ENCODE measurements at places on chromosomes 12 and 14.

DNA sequence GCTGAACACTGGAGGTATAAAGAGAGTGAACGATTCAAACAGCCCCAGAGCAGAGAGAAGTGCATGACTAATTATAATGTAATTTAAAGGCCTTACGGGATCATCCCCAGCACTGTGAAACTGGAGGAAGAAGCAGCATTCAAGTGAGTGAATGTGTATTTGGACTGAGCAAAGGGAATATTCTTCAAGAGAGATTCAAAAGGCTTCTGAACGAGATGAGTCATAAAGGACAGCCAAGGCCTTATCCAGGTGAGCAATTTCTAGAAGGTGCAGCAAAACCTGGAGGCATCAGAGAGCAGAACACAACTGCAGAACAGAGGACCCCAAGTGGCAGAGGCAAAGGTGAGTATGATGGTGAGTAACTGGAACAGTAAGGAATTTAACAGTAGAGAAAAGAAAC is 127.2 kb downstream of the BCAT1 start:
- no peak for DNase-seq

GRCh38 chr14:100899884-100900771 is 3.4 kb downstream of the RTL1 start:
- peak; percentile 38 for DNase-seq

DNA sequence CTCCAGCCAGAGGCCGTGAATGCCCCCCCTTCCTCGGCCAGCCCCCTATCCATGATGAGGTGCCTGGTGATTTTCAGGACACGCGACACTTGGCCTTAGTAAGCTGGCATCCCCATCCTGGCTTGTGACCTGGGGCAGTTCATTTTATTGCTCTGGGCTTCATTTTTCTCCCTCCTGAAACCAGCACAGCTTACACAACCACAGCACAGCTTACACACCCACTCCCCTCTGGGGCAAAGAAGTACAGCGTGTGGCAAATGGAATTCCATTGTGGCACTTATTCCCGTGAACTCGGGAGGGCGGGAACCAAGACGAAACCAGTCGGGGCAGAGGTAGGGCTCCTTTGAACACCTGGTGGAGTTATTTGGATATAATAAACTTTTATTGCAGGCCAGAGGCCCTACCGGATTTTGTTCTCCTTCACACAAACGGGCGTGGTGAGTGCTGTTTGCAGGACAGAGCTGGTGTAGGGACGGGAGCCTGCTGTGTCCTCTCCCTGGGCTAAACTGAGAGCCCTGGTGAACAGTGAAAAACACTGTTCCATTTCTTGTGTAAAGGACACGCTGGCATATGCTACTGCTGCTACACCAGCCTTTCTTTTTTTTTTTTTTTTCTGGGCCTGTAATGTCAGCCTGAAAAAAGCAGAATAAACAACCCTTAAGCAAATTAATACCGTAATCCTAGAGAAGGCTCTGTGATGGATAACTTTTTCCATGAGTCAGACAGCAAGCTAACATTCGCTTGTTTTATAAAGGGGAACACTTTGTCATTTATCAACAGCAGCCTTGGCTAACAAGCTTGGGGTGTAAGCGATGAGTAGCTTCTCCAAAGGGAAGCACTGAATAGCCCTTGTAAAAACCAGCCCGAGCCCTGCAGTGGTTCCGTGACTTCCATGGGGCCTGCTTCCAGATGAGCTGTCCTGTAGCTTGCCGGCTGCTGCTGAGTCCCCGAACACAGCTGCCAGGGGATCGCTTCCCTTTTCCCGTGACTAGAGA is 29.3 kb downstream of the CD9 start:
- DNase-seq = no peak

DNA sequence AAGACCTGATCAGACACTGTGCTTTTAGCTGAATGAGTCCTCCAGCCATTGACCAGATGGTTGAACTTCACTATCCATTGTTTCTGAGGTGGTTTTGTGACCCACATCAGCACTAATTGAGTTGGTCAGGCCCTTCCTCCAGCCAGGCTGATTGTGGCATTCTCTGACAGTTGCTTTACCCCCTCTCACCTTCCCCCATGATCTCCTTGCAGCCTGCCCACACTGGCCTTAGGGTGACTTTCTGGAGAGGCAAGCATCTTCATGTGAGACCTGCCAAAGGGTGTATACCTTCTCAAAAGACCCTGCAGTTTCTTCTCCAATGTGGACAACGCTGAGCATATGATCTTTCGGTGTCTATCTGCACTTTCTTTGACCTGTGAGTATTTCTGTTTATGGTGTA is 83.9 kb downstream of the GPATCH2L start:
- no peak for DNase-seq

- no peak for DNase-seq
Observed at GRCh38 chr12:69511016-69511415, 40.8 kb downstream of the FRS2 start.

GRCh38 chr14:38205949-38206665 is 1.6 kb upstream of the SSTR1 start:
- no peak for DNase-seq

DNA sequence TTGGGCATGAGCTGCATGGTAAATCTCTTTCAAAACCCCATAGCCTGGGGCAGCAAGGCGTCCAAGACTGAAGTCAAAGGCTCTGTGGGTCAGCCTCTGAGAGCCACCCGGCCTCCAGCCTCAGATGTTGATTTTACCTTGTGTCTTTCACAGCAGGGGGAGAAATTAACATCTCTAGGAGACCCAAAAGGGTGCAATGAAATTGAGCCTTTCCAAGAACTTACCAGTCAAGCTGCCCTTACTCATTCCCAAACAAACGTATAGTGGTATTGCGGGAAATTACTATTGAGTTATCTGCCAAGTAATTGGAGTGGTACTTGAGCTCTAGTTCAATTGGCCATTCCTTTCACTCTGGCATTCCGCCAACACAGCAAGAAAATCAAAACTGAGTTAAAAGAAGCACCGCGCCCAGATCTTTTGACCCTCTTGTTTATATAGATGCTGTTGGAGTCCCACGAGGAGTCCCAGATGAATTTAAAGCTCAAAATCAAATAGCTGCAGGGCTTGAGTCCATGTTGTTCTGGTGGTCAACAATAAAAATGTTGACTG is 380.7 kb upstream of the SYT1 start:
- DNase-seq = no peak

- peak; percentile 1 for DNase-seq
Observed at GRCh38 chr12:80325167-80325959, 118.7 kb upstream of the PTPRQ start.

- DNase-seq = no peak
Observed at GRCh38 chr14:54364555-54365415, 32.0 kb upstream of the CDKN3 start.

GRCh38 chr12:120797677-120798642 is 72.3 kb downstream of the ACADS start:
- DNase-seq = no peak

DNA sequence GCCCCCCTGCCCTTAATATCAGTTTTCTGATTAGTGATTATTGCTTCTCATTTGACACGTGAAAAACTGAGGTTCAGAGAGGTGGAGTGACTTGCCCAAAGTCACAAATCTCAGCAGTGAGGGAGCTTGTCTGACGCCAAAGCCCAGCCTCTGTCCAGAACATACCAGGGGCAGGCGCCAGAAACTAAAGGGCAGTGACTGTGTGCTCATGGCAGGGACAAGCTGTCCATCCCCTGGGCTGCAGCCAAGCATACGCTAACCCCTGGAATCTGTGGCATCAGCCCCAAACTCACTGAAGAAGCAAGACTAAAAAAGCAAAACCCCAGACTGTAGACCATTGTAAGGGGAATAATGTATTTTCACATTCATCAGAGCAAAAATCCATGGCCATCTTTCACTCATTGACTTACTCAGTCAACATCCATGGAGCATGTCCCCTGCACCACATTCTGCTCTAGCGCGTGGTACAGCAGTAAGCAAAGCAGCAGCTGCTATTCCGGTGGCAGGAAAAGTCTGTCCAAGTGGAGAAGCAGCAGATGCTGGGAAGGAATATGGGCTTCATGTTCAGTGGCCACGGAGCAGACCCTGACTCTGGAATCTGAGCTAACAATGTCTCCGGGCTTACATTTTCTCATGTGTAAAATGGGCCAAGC is 1.5 kb upstream of the SERPINA4 start:
- DNase-seq = no peak

GRCh38 chr14:63867933-63868921 is 15.4 kb downstream of the SYNE2 start:
- DNase-seq = no peak

DNA sequence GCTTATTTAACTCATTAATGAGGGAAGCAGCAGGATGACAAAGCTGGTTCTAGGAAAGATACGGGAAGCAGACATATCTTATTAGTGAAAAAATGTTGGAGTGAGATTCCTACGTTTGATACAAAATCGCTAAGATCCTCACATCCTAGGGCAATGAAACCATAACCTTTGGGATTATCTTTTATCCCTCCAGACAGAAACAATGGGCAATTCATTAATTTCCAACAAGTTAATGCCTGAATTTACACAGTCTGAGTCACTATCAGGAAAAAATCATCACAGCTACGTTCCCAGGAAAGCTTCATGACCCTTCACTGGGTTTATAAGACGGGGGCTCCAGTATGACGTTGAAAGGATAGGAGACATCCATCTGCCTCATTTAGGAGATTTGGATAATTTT is 45.0 kb downstream of the SLC24A4 start:
- no peak for DNase-seq

DNA sequence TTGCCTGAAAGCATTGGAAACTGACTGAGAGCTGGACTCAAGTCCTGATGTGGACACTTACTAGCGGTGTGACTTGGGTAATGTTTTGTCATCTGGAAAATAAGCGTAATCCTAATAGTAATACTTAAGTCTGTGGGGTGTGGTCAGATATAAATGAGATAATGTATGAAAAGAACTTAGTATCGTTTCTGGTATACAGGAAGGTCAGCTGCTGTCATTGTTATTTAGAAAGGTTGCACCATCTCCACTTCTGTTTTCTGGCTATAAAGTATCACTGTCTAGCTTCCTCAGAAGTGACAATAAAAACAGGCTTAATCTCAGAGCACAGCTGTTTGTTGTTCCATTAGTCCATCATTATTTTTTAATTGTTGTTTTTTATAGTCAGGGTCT is 34.1 kb upstream of the TUBA1C start:
- DNase-seq = no peak

- DNase-seq = no peak
Observed at GRCh38 chr12:116665666-116666304, 72.1 kb downstream of the SPRING1 start.

GRCh38 chr12:80632835-80633234 is 74.6 kb upstream of the MYF6 start:
- DNase-seq = no peak

DNA sequence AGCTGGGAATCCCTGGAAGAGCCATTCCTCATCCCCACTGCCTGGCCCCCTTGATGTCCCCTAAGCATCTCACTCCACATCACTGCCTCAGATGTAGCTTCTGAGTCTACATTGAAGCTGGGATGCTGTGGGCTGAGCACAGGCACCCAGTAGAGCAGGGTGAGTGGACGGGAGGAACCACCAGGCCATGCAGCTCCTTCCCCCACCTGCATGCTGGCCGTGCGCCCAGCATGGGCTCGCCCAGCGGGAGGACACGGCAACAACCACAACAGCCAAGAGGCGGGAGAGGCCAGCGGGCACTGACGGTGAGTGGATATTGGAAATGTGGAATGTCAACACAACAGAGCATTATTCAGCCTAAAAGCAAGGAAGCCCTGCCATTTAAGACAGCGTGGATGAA is 310.9 kb downstream of the ADGRD1 start:
- no peak for DNase-seq
